Femur (tissue), 1 donor: ENCODE measurements at places on chromosomes 4 and X.

GRCh38 chr4:163878336-163879121, 384.0 kb downstream of the TMA16 start:
- DNase-seq = no peak

DNA sequence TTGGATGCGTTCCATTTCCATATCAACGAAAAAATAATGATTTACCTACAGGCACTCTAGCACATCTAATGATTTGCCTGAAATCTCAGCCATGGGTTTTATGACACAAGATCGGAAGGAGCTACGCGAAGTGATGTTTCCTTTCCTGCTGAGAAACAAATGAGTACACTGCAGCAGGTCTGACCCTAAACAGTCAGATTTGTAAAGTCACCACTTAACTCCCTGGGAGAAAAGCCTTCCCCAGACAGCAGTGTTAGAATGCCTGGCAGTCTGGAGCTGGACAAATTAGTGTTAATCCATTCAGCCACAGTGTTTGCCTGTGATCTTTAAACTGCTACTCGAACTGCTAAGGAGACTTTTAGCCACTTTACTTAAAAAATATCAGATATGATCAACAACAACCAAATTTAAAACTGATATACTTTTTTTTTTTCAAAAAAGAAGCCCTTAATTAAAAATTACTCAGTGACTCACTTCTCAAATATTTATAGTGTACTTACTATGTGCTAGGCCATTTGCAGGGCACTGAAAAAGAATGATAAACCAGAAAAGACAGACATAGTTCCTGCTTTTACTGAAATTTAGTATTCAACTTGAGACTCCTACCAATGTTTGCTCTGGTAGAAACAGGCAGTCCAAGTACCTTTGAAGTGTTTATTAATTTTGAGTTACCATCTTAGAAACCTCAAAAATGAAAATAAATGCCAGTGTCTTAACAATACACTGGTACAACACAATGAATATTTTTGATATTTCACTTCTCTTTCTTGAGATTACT, 104.5 kb downstream of the SHISA3 start:
- DNase-seq = no peak

DNA sequence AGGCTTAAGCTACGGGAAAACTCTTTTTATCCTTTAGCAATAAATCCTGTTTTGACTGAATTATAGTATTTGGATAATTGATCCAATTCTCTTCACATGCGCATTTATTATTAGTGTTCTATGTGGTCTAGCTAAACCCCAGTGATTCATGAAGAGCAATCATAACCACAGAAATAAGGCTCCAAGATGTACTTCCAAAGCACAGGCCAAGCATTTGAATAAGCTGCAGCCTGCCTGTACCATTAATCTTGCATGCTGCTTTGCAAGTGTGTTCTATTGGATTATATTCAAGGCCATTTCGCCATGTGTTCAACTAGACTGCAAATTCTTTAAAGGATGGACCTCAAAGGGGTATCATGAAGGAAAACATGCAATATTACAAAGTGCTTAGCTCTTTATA, 385.2 kb upstream of the FAT1 start:
- DNase-seq = no peak

GRCh38 chr4:176566769-176567168, 226.0 kb downstream of the VEGFC start:
- no peak for DNase-seq

DNA sequence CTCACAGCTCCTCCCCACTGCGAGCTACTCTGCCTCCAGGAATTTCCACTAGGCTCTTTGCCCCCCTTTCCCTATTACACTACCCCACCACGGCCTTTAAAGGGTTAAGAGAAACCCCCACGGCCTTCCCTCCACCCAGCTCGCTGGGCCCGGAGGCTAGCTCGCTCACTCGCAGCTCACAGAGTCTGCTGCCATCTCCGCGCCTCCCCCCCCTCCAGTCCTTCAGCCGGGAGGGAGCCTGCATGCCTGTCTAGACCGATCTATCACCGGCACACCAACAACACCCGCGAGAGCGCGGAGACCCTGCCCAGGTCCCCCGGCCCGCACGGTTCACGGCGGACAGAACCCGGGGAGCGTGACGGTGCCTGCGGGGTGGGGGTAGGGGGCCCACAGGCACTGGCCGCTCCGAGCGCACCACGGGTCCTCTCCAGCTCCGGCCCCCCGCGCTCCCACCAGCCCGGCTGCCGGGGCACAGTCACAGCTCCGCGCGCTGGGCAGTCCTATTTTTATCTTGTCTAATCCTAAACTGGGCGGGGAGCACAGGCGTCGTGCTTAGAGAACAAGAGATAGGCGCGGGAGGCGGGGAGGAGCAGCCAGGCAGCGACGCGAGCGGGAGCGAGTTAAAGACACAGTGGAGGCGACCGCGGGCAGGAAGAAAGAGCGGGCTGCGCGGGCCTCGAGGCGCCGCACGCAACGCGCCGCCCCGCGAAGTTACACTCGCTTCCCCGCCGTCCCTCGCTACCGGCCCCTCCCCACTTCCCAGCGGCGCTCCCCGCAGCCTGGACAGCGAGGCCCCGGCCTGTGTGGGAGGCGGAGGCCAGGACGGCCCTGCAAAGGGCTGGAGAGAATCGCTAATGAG, 3.5 kb downstream of the BCOR start:
- peak; percentile 52 for DNase-seq

GRCh38 chrX:87728459-87728858, 210.9 kb downstream of the KLHL4 start:
- no peak for DNase-seq

- DNase-seq = no peak
Measured at GRCh38 chr4:145047151-145047550, 50.8 kb downstream of the ANAPC10 start.

GRCh38 chr4:64582492-64582891, 173.2 kb upstream of the TECRL start:
- DNase-seq = no peak

GRCh38 chr4:84596826-84597225, 13.9 kb downstream of the CDS1 start:
- DNase-seq = no peak

GRCh38 chrX:44829832-44830231, 14.0 kb upstream of the DUSP21 start:
- DNase-seq = no peak

GRCh38 chrX:127571834-127572233, 480.4 kb downstream of the ACTRT1 start:
- DNase-seq = no peak

DNA sequence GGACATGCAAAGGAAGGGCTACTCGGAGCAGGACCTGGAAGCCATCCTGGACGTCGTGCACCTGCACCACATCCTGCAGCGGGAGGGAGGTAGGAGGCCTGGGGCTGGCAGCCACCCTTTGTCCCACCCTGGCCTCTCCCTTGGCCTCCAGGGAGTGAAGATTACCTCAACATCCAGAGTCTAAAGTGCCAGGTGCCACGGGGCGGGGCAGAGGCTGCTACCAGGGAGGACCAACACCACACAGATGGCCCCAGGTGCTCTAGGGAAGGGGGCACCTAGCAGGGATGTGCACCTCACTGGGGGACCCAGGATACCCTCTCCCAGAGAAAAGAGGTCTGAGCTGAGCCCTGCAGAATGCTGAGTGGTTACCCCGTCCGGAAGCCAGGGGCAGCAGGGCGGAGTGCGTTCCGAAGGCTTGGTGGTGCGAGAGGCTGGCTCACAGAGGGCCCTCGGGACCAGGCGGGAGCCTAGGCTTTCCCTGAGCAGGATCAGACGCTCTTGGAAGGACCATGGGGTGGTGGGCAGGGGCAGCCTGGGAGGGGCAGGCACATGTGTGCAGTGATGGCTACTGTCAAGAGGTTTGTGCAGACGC, 16.1 kb downstream of the ABCD1 start:
- DNase-seq = no peak

DNA sequence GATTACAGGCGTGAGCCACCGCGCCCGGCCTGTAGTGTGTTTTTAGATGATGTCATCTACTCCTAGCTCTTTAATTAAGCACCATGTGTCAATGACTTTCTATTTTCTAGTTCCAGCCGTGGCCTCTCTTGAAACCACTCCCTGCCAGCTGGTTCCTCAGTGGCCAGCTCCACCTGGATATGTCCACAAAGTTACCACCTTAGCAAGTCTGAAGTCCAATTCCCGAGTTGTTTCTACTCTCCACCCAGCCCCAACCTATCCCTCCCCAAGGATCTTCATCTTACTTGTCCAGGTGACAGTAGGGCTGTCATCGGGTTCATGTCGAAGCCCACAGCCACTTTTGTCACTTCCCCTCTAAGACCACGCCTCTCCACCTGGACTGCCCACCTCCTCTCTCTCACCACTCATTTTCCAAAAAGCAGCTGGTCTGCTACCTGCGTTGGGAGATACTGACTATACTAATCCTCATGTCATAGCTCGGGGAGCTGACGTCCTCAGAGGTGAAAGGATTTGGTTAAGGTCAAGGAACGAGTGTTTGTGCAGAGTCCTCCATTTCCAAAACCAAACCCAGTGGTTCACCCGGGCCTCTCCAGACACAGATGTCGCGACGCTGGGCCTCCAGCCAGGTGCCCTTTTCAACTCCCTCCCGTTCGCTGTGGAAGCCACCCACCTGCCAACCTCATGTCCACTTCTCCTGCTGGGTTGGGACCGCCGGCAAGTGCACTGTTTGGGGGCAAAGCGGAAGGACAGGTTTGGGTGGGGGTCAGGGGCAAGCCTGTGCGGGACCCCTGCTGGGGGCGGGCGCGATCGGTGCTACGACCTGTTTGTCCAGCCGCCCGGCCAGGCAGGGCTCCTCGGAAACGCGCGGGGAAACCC, 704 bp downstream of the FAM3A start:
- peak; percentile 51 for DNase-seq

GRCh38 chr4:1666391-1666790, 17.7 kb downstream of the FAM53A start:
- no peak for DNase-seq

DNA sequence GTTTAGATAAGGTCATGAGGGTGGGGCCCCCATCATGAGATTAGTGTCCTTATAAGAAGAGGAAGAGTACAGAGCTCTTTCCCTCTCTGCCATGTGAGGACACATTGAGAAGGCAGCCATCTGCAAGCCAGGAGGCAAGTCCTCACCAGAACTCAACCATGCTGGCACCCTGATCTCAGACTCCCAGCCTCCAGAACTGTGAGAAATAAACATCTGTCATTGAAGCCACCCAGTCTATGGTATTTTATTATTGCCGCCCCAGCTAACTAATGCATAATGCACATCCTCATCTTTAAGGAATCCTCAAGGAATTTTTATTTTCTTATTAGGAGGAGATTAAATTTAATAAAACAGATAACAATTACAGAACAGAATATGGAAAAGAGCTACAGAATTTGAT, 16.7 kb upstream of the EXOSC9 start:
- DNase-seq = no peak

GRCh38 chr4:77113069-77113468, 37.3 kb upstream of the CCNI start:
- no peak for DNase-seq

DNA sequence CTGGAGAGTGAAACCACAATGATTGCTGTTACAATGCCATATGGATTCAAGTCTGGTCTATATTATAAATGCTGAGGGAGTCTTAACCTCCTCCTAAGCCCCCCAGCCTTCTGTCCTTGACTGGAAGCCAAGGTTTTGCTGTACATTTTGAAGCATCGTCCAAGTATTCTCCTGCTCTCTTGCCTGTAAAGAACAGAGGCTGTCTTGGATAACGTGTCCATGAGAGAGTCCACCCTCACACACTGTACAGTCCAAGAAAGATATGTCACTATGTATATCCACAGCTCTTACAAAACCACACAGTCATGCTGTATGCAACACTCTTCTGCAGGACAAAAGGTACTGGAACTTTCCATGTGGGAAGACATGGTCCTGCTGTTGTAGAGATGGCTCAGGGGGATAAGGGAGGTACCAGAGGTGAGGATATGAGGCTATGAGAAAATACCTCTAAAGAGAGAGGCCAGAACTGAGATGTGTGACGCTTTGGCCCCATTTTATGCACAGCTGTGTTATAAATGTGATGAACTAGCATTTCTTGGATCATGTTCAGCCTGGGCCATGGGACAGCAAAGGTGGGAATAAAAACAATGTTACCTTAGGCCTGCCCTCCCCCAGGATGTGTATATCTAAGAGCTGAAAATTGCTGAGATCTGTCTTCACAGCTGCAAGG, 678.6 kb downstream of the IQCM start:
- peak; percentile 31 for DNase-seq

GRCh38 chrX:22527302-22527701, 254.6 kb downstream of the CBLL2 start:
- DNase-seq = no peak

- DNase-seq = no peak
Measured at GRCh38 chr4:128847082-128847724, 37.7 kb downstream of the JADE1 start.

DNA sequence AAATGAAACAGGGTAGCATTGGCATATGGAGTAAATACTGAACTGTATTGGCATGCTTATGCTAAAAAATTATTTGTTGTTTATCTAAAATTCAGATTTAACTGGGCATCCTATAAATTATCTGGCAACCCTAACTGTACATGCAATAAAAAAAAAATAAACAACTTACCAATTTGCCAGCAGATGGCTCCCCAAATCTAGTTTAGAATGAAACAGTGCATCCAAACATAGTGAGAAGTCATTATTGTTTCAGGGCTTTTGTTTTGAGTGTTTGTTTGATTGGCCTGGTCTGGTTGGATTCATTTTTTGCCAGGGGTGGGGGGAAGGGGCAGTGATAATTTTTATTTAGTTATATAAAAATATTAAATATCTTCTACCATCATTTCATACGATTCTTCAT, 12.8 kb upstream of the NSUN7 start:
- no peak for DNase-seq

DNA sequence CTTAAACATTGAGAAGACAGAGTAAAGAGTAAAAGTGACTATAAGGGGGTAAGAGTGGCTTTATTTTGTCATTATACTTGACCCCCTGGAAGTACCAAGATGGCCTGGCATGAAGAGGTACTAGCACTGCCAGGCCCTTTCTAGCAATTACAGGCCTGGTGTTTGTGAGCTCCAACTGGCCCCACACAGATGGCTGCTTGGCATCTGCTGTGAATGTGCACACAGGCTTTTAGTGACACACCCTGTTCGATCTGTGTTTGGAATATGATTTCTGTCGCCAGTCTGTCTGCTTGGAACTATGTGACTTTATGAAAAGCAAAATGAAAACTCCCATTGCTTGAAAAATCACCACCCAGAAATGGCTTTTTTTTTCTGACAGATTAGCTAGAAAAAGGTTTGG, 123.3 kb downstream of the CLCN4 start:
- no peak for DNase-seq

DNA sequence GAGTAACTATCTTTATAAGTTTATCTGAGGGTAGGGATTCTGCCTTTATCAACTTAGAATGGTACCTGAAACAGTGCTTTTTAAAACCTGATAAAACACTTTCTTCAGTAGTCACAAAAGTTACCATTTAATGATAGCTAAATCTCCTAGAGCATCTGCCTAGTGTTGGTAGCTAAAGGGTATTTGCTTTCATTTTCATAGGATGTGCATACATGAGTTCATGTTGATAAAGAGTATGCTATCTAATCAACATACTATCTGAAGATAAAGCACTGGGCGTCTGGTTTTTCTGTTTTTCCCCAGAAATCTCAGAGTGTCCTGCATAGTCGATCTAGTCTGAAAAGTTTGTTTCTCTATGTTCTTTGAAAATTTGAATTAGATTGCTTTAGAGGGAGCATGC, 75.1 kb downstream of the ADGRL3 start:
- DNase-seq = no peak

- DNase-seq = peak; percentile 67
Measured at GRCh38 chr4:38663090-38663800, 754 bp upstream of the KLF3 start.
